ENCODE measurements at places on chromosomes 13 and 19.

- DNase-seq, result no peak
These were observed 2.1 kb downstream of the SEMA6B start for GRCh38 chr19:4557144-4557970.

DNA sequence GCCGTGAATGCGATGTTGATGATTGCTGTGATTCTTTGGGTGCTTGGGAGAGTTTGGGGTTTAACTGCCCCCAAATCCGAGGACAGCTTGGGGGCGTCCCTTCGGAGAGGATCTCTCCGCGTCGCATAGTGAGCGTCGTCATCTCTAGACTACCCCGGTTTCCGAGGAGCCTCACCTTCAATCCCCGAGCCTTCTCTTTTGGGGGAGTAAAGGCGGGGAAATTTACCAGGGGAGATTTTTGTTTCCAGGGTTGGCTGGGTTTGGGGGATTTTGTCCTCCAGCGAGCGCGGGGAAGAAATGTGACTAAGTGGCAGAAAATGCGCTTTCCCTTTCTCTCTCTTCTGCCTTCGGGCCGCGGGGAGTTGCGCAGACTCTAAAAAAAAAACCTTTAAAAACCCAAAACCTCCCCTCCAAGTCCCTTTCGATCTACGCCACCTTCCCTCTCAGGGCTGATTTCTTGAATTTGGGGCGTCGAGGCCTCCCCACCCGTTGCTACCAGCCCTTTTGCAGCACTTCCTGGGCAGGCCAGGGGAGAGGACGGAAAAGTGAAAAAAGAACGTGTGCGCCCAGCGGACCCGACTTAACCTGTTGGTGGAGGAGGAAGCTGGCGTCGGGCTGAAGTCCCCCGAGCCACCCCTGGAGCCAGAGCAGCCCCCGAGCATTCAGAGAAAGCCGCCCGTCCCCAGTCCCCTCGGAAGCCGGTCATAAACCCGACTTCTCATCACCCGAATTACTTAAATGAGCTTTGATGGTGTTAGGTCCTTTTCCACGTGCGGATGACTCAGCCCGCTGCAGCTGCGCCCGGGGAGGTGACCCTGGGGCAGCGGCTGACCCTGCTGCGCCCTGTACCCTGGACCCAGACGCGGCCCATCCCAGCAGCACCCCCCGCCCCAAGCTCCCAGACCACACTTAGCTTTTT lies 17.7 kb downstream of the NFIX start:
- DNase-seq, result peak; percentile 85

DNA sequence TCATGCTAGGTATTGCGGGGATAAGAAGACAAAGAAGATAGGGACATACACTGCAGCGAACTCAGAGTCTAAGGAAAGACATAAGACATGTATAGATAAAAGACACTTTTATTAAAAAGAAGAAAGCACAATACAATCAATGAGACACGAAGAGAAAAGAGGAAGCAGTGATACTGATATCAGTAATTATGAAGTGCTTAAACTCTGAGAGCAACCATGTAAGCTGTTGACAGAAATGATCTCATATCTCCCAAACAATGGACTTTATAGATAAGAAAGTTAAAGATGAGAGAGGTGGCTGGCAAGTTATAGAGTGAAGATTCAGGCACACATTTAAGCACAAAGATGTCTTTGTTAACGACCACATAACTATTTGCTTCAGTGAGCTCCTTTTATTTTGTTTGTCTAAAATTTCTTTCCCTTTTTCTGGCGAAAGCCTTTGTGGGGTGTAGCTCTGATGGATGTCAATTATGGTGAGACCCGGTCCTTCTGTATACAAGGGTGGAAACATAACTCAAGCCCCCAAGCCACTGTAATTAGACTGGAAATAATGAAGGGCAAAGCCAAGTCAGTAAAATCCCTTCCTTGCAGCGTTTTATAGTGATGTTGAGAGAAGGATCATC lies 818.0 kb upstream of the SLC10A2 start:
- DNase-seq, result no peak

DNA sequence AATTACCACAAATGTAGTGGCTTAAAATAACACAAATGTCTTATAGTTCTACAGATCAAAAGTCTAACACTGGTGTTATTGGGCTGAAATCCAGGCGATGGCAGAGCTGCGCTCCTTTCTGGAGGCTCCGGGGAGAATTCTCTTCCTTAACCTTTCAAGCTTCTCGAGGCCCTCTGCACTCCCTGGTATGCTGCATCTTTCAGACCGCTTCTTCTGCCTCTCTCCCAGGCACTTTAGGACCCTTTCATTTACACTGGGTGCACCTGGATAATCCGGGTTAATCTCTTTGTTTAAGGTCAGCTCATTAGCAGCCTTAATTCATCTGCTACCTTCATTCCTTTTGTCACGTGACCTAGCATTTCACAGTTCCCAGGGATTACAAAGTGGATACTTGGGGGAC lies 211.3 kb upstream of the RFC3 start:
- DNase-seq, result no peak

- no peak for DNase-seq
These were observed 21.1 kb upstream of the CEACAM21 start for GRCh38 chr19:41554907-41555306.

GRCh38 chr13:33745370-33746324 lies 72.3 kb upstream of the RFC3 start:
- no peak for DNase-seq

GRCh38 chr19:16861011-16861410 lies 27.8 kb upstream of the F2RL3 start:
- DNase-seq, result no peak

GRCh38 chr19:50154529-50154928 lies 8.6 kb downstream of the IZUMO2 start:
- DNase-seq, result no peak
